IMR-90 (cell line): ENCODE measurements at places on chromosomes 13 and 19.
A peak's percentile ranks its signal among the peaks of the same experiment; 100 is the strongest.

- peak; percentile 20 for DNase-seq
These were observed 14.3 kb downstream of the ZBTB7A start for GRCh38 chr19:4052114-4052992.

DNA sequence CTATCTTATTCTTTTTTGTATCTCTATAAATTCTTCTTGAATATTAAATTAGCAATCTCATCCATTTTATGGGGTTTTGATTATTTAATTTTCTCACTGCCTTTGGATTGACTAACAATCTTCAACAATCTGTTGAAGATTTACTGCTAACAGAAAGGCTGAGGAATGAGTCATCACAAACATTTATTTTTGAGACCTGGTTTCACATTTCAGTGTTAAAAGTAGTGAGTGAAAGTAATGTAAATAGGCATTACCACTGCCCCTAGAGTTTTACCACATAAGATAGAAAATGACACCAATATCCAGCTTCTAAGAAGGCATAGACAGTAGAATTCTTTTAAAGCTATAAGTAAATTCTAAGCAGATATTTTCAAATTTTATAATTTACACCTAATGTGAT, 472.8 kb downstream of the OLFM4 start:
- DNase-seq = no peak

GRCh38 chr13:31172001-31172400, 10.3 kb upstream of the HSPH1 start:
- DNase-seq = peak; percentile 44

DNA sequence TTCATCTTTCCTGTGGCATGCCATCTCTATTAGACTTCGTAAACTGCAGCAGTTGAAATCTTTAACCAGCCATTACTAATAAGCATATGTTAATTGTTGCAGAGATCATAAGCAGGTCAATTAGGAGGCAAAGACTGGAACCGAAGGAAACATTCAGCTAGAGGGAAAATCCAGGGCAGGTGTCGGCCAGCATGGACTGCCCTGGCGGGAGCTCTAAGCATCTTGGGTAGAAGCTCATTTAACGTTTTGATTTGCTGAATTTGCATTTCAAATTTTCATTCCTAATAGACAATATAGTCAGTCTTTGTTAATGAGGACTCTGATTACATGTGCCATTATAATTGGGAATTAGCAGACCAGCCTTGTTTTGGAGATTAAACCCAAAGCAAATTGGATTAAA, 238.6 kb downstream of the POU4F1 start:
- no peak for DNase-seq

GRCh38 chr19:7863157-7863970, 10.8 kb downstream of the PRR36 start:
- no peak for DNase-seq

DNA sequence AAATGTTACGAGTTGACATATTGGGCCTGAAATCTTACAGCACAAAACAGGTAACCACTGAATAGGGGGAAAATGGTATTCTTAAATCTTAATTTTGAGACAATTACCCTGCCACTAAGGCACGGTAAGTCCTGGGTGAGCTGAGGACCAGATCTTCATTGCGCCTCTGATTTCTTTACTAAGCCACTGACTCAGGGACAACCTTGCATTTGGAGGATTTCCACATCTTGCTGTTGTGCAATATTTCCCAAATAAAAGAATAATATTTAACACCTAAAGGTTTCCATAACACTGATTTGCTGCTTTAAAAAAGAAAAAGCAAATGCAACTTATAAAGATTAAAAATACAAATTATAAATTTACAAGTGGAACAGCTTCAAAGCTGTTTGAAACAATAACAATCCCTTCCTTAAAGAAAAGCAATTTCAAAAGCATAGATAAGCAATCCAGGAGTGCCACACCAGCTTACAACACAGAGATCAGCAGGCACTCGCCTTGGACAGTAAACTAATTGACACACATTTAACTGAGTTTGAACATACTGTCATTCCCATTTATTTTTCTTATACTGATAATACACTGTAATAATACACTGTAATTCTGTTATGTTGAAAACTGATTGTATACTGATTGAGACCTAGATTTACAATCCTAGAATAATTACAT, 79.6 kb upstream of the DOCK9 start:
- peak; percentile 31 for DNase-seq

DNA sequence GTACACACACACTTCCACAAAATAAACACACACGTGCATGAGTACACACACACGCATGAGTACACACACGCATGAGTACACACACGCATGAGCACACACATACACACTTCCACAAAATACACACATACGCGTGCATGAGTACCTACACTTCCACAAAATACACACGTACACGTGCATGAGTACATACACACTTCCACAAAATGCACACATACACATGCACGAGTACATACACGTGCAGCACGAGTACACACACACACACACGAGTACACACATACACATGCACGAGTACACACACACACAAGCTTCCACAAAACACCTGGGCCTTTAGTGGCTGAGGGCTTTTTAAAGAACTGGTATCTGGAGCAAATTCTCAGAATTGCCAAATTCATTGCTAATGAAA, 619.3 kb downstream of the GPC5 start:
- DNase-seq = no peak

DNA sequence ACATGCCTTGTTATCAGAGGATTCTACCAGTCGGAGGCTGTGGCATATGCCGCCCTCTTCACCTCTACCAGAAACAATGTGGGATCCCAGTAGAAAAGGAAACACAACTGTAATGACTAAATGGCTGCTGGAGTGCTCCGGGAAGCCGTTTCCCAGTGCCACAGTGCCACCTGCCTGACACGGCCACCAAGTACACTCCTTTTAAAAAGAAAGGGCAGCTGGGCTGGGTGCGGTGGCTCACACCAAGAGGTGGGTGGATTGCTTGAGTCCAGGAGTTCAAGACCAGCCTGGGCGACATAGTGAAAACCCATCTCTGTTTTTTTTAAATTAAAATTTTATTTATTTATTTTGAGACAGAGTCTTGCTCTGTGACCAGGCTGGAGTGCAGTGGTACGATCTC, 67.3 kb downstream of the TRPM4 start:
- peak; percentile 57 for DNase-seq

DNA sequence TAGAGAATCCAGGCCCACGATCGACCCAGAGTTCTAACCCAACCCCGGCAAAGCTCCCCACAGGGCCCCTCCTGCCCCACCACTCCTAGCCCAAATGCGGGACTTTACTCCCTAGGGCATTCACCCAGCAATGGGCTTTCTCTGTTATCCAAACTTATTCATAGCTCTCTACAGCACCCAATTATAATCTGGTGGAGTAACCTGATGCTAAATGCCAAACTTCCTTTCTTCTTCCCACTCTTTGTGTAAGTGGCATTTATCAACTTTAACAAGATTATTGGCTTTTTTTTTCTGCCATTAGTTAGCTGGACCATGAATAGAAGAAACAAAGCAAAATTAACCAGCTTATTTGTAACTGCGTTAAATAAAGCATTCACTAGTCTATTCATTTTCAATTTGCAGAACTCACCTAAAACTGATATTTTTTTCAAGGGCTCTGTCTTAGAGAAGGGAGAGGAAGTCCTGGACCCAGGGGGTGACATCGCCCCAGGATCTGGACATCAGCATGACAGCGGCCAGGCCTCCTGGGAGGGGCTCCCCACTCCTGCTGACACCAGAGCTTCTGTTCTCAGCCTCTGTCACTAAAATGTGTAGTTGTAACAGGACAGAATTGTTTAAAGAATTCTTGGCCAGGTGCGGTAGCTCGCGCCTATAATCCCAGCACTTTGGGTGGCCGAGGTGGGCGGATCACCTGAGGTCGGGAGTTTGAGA, 1.5 kb downstream of the FAM124A start:
- DNase-seq = no peak

GRCh38 chr19:45515081-45515624, 7.9 kb downstream of the VASP start:
- no peak for DNase-seq

DNA sequence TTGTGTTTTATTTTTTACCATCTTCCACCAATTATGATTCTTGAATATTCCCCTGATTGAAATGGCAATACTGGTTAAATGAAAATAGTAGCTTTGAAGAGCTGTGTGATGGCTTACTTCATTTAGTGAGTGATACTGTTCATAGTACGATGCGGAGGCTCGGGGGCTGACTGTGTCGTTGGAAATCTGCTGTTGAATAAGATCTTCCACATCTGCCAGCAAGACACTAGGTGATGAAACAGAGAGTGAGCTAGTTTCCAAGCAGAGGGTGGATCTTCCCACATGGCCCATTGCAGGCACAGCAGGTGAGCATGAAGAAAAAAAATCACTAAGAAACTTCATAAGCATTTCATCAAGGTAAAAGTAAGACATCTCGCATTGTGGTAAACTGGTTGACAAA, 22.5 kb downstream of the CPB2 start:
- DNase-seq = no peak

DNA sequence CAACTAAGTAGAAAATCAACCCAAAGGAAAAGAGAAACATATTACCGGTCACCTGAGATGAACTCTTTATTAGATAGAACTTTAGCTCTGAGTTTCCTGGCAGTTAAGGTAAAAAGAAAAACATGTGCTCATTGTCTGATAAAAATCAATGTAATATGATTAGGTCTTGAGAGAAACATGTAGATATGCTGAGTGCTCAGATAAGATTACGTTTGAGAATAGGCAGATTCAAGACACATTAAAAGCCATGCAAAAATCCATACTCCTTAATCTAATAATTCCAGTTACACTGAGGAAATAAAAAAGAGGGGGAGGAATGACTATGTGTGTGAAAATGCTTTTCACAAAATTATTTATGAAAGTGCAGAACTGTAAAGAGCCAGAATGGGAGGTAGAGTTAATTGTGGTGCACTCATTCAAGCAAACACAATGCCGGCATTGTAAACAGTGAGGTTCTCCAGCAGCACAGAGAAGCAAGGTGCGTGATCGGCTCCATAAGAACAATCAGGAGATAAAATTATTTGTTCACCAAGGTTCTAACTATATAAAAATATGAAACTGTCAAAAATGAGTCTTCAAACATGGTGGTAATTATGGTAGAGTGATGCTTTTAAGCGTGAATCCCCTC, 88.8 kb downstream of the MBNL2 start:
- no peak for DNase-seq

GRCh38 chr19:30333291-30334065, 38.7 kb upstream of the ZNF536 start:
- no peak for DNase-seq

DNA sequence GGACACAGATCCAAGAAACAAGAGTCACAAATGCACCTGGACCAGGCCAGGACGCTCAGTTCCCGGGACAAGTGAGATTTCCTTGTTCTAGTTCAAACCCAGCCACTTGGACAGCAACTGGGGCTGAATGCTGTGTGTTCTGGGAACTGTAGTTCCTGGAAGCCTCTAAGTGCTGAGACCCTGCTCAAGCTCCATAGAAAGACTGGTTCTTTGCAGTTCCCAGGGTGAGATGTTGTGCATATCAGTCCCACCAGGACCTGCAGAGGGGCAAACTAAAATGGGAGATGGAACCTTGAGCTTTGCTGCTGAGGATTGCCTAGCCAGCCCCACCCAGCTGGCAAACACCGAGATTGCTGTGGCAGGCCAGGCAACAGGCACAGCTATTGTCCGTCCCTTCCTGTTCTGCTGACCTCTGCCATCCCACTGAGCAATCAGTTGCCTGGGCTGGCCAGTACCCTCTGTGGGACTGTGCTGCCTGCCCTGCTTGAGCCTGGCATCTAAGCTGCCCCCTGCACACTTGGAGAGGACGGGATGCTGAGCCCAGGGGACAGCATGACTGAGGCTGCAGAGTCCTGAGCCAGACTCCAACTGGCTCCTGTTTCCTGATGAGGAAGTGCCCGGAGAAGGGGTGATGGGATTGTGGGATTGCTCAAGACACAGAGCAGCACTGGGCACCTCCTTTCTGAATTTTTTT, 1.4 kb upstream of the GIPC1 start:
- no peak for DNase-seq

- DNase-seq = no peak
These were observed 1073.4 kb downstream of the PCDH17 start for GRCh38 chr13:58704953-58705352.

DNA sequence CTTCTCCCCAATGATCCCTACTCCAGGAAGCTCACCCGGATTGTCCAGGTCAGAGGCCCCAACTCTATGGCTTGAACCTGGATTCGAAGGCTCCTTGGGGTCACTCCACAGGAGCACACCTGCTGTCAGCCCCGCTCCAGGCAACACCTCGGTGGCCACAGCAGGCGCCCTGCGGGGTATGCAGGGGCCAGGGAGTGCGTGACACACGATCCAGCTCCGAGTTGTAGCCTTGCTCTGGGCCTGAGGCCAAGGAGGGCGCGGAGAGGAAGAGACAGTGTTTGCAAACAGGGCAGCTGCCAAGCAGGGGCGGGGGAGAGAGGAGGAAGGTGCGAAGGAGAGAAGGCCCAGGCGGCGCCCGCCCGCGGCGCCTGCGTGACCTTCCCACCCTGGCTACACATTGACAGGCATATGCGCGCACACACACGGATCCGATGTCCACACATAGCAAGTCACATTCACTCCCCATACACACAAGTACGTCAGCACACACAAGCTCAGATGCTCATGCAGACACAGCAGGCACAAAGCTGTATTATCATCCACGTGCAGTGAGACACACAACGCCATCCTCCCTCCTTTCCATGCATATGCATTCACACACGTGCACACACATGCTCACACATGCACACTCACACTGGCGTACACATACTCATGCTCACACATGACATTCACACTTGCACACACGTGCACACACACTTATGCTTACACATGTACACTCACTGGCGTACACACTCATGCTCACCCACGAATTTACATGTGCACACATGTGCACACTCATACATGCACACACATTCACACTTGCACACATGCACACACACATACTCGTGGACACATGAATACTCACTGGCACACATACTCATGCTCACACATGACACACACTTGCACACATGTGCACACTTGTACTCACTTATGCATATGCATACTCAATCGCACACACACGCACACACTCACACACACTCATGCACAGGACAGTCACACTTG, 10.4 kb downstream of the SBK2 start:
- peak; percentile 87 for DNase-seq

DNA sequence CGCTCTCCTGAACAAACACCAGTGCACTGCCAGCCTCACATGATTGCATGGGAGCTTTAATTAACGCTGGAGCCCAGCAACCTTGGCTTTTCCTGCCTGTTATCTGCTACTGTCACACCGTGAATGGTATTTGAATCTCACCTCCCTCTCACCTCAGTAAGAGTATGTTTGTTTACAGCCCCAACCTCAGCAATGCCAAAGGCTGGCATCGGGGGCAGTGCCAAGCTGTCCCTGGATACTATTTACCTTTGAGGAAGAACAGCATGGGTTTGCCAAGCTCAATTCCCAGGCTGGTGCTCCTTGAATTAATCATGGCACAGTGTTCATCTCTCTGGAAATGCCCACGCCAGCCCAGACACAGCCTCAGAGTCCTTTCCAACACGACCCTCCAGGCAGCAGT, 57.2 kb upstream of the SERPINE3 start:
- no peak for DNase-seq

GRCh38 chr13:63367522-63368198, 1952.0 kb upstream of the PCDH20 start:
- DNase-seq = no peak
